ENCODE measurements at places on chromosomes 4 and X. TPM values are rescaled to one million over a fixed set of nuclear protein-coding genes. Genes with fewer than 3 reads are reported as not detected.
A peak's percentile ranks its signal among the peaks of the same experiment; 100 is the strongest.

GRCh38 chr4:42768125-42768748, 111.3 kb upstream of the ATP8A1 start:
- no peak for DNase-seq

DNA sequence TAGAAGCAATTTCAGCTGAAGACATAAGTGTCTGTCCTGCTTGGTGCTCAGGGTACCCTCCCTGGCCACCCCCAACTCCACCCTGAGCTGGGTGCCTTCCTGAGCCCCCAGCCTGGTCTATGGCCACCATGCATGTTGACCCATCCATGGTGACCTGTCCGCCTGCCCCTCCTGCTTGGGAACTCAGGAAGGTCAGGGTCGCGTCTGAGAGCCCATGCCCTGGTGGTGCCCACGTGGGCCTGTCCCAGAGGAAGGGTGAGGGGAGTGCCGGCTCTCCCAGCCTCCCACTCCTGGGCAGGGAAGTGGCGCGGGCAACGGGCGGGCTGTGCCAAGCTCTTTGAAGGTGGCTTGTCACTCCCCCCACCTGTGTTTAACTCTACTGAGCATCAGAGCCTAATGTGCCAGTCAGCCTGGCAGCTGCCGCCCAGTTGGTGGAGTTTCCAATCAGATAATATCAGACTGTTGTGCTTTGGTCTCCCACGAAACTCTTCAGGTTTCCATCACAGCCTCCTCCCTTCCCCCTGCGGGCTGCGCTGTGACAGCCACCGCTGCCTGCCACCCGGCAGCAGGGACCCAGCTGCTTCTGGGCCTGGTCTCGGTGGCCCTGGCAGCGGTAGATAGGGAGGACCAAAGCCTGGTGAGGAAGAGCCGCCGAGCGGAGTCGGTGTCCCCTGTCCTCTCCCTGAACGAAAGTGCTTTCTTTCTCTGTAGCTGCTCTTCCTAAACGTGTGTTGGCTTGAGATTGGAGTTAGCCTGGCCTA, 4.8 kb downstream of the SH3BP2 start:
- DNase-seq, result no peak

GRCh38 chrX:13283950-13284546, 35.8 kb downstream of the ATXN3L start:
- no peak for DNase-seq

Gene KIT
- polyA plus RNA-seq, result 9.1 TPM

DNA sequence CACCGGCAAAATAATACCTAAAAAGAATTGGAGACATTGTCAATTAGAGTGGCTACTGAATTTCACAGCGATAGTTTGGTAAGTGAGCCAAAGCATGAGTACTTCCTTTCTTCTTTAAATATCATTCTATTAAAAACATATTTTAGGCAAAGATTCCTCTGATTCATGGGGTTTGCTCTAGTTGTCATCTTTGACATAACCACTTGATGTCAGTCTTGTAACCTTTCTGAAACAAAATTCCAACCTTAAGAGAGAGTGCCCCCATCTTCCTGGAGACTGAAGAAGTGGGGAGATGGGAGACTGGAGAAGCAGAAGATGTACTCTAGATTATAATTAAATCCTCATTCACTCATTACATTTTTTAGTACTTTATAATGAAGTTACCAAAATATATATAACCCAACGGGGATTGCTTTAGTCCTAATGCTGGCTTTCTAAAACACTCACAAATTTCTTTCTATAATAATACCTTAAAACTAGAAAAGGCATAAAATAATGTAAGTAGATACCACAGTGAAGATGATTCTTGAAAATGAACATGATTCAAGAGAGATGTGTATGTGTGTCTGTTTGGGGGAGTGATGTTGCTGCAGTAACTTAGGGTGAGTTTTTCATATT, 96.4 kb downstream of the EMCN start:
- peak; percentile 45 for DNase-seq

GRCh38 chrX:77768787-77769186, 17.2 kb downstream of the ATRX start:
- DNase-seq, result no peak

- no peak for DNase-seq
Observed at GRCh38 chrX:13545726-13546125, 23.7 kb upstream of the EGFL6 start.

DNA sequence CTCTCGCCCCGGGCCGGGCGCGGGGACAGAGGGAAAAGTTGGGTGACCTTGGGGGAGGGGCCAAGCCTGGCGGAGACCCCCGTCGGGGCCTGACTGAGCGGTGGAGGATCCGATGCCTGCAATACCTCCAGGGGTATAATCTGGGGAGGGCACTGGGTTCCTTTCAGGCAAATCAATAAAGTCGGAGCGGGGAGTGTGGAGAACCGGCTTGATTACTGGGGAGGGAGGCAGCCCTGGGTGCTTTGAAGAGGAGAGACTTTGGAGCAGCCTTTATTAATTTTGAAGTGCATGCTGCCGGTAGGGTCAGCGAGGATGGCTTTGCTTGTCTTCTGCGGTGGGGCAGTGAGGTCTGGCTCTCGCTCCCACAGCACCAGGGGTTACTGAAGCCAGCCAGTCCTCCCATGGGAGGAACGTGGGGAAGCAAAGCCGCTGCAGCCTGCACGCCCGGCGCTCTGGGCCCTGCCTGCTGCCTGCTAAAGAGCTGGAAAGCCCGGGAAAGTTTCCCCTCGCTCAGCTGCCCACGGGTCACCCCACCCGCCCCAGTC, 403 bp upstream of the LGI2 start:
- DNase-seq, result no peak

- no peak for DNase-seq
Observed at GRCh38 chr4:37754410-37755185, 68.4 kb upstream of the RELL1 start.

DNA sequence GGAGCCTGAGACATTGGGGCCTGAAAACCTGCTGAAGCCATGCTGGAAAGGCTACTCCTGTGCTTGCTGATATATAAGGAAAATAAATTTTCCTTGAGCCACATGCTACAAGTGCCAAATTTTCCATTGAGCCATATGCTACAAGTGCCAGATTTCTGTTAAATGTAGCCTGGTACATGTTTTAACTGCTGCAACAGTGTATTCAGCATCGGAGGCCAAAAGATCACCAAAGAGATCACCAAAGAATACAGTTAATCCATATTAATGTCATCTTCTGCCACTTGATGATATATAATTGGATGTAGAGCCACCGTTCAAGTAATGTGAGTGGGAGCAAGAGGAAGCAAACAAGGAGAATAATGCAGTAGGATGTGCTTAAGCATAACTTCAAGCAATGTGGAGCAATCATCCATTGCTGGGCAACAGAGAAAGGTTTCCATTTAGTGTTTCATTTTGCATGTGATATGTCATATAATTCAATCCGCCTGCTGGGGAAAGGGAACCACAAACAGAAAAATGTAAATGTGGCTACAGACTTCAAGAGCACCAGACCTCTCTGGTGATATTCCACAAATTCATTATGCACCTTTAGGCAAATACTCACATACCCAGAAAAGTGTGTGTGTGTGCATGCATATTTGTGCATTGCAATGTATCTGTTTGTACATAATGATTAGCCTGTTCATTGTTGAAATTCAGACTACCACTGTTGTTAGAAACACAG, 295.9 kb downstream of the KCNIP4 start:
- DNase-seq, result no peak

Gene NKX3-2
- polyA plus RNA-seq, result 0.13 TPM

DNA sequence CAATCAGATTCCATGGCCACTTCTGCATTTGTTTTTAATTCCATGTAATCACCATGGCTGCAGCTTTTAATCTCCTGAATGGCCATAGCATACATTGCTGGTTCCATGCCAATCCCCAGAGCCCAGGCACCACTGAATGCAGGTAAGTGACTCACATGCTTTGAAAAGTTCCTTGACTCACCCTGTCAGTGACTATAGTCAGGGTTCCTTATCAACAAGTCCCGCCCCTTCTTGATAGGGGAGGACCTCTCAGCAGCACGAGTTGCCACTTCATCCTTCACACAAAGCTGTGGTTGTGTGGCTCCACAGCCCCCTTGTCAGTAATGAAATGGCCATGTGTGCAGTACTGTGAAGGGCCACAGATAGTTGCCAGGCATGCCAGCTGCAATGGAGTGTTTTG, 516.6 kb downstream of the PPARGC1A start:
- no peak for DNase-seq

DNA sequence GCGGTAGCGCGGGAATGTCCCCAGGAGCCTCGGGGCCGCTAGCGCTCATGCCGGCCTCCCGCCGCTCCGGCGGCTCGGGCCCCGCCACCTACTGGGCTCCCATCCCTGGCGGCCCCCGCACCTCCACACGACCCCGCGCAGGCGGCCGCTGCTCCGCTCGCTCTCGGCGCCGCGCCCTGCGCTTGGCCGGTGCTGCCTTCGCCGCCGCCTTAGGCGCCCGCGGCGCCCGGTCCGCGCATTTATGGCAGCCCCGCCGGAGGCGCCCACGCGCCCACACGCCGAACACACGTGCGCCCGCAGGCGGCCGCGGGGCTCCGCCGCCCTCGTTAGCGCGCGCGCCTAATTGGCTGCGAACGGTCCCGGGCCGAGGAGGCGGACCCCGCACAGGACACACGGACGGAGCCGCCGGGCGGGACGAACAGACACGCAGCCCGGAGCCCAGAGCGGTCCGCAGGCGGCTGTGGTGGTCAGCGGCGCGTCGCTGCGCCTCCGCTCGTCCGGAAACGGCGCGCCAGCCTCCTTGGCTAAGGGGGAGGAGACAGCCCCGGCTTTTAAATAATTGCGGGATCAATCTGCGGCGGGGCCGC, at the start of gene NKX1-1:
Gene NKX1-1 (minus strand): TSS at position 49 of the 587 bp plus-strand sequence. CDS start 0 bp downstream, at position 49.
- no peak for DNase-seq

Gene ARHGAP4
- polyA plus RNA-seq, result 18.2 TPM

Gene NHSL2
- 13.4 TPM for polyA plus RNA-seq

- peak; percentile 96 for DNase-seq
Observed at GRCh38 chrX:41333744-41334362, at the start of gene DDX3X. TSS of gene DDX3X (plus strand) at chrX:41334162. CDS start at chrX:41334253, 91 bp downstream.

DNA sequence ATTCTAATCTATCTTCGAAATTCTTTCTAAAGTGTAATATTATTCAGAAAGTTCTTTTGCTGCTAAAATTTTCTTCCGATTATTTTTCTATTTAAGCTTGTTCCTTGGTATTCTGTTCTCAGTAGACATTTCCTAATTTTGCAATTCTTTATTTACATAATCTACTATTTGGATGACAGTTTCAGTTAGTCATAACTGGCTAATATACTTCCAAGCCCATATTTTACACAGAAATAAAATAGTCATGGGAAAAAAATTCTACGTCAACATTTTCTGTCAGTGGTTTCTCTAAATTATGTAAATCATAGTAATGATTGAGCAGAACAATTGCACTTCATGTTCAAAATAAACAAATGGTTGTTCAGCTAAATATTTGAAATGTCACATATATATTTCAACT, 178.0 kb upstream of the ANKRD50 start:
- DNase-seq, result no peak

DNA sequence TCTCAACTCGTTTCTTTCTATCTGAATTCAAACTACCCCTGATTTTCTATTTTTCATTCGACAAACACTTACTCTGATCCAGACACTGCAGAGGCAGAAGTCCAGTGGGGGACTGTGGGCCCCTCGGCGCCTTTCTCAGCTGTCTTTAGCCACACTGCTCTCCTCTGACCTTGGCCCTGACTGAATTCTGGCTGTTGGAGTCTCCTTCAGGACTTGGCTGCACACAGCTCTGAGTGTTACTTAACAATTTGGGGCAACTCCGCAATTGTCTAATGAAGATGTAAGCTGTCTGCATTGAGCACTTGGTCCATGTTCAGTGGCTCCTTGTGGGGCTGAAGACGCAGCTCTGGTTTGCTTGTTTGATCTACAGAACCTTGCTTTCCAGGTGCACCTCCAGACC, 57.3 kb upstream of the ACSL1 start:
- no peak for DNase-seq
